ENCODE measurements at places on chromosomes 7 and 10.

DNA sequence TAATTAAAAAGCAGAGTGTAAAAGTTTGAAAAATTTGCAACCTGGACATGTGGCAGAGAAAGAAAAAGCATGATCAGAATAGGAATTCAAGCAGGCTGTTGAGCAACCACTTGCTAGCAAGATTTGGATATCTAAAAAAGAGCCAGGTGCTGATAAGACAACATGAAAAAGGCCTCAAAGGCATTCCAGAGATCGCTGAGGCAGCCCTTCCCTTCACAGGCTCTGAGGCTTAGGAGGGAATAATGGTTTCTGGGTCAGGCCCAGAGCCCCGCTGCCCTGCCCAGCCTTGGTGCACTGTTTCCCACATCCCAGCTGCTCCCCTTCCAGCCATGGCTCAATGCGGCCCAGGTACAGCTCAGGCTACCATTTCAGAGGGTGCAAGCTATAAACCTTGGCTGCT lies 64.1 kb upstream of the EEPD1 start:
- DNase-seq = no peak

DNA sequence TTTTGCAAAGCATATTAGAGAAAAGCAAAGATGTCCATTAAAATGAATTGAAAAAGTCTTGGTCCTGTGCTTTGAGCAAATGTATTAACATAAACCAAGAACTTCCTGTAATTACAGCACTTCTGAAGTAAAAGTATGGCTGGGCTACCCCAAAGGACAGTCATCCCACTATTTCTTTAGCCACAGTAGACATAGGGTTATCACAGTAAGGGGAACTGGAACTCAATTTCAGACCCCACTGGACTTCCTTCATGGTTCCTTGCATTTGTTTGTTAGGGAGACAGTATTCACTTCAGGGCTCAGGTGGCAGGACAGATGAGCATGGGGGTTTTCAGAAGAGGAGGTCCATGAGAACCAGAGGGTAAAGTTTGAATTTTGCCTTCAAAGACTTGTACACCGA lies 203.1 kb upstream of the PDE1C start:
- no peak for DNase-seq

DNA sequence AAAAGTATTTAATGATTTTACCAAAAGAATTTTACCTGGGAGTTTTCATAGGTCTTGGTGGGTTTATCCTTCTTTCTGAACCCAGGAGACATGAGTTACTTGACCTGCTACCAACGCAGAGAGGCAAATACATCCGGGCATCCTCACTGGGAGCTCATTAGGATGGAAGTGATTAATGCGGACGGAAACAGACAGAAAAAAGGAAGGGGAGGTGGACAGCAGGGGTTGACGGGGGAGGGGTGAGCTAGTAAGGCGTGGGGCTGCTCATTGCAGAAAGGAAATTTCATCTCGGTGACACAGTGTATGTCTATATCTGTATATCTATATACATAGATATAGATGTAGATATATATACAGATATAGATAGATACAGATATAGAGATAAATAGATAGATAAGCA lies 408.2 kb upstream of the ADARB2 start:
- DNase-seq = no peak

GRCh38 chr7:41097501-41097900 lies 605.4 kb downstream of the INHBA start:
- no peak for DNase-seq

- no peak for DNase-seq
Observed at GRCh38 chr10:75932921-75933320, 501.5 kb downstream of the LRMDA start.

GRCh38 chr10:90378524-90379076 lies 479.2 kb downstream of the HTR7 start:
- DNase-seq = no peak

- peak; percentile 29 for DNase-seq
Observed at GRCh38 chr7:106679153-106679931, 18.4 kb upstream of the CCDC71L start.

GRCh38 chr7:119256446-119257131 lies 1016.4 kb upstream of the KCND2 start:
- DNase-seq = no peak

DNA sequence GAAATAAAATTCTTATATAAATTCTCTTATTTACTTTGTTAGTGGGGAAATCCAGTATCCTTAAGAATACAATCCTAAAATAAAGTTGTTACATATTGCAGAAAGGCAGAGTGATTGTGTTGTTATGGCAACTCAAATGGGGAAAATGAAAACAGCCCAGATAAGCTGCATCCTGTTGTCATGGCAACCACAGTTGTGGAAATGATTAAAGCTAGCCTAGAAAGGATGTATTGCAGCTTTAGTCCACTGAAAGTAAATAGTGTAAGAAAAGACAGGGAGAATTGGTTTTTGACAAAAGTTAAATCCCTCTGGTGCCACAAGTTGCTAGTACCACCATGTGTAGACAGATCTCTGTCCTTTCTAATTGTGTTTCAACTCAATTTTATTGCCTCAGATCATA lies 43.2 kb downstream of the BTRC start:
- peak; percentile 8 for DNase-seq

- DNase-seq = no peak
Observed at GRCh38 chr7:37663693-37664092, 19.9 kb upstream of the GPR141 start.

DNA sequence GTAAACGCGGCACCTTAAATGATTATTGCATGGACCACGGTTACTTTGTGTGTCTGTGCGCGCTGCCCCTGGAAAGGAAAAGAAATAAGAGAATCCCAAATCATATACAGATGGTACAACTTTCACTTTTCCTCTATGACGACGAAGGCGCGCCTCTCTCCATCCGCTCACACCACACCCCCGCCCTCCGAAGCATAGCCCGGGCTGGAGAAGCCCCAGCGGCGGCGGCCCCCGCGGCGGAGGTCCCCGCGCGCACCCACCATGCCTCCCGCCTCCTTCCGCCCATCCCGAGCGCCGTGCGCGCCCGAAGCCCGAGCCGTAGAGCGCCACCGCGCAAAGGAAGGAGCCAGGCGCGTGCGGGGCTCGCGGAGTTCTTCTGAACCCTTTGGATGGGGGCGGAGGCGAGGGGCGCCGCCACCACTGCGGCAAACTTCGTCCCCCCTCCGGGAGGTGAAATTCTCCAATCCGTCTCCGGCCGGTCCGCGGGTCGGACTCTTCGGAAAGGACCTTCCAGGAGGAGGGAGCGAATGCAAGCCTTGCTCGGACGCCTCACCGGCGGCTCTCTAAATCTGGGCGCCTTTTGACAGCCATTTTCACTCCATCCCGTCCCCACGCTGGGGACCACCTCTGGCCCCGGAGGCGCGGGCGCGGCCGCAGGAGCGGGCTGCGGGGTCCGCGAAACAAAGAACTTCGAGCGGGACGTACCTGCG lies 588 bp downstream of the GLI3 start:
- DNase-seq = peak; percentile 68

DNA sequence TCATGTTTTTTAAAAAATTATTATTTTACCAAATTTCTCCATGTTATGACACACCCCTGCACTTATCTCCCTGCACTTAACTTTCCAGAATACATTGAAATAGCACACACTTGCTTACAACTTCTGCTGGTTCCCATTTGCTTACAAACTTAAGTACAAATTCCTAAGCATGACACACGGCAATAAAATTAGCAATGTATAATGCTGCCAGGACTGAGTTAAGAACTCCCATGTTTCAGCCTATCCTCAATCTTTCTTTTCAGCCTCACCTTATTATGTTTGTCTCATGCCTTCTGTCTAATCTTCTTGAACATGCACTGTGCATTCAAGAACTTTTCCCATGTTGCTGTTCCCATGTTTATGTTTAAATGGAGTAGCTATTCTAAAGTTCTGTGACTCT lies 40.8 kb downstream of the PRPS1L1 start:
- no peak for DNase-seq

DNA sequence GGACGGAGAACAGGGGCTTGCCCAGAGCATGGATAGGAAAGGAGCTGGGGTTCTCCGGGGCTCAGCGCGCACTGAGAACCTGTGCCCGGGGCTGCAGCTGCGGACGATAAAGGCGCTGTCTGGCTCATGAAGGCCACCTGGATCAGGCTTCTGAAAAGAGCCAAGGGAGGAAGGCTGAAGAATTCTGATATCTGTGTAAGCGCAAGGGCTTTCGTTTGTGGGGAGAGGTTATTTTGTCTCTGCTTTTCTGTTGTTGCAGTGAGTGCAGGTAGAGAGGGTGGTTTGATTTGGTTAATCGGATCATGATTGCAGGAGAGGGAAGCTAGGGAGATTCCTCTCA lies 250.5 kb downstream of the NSUN6 start:
- DNase-seq = no peak

GRCh38 chr7:36736090-36736898 lies 12.0 kb upstream of the AOAH start:
- DNase-seq = no peak

DNA sequence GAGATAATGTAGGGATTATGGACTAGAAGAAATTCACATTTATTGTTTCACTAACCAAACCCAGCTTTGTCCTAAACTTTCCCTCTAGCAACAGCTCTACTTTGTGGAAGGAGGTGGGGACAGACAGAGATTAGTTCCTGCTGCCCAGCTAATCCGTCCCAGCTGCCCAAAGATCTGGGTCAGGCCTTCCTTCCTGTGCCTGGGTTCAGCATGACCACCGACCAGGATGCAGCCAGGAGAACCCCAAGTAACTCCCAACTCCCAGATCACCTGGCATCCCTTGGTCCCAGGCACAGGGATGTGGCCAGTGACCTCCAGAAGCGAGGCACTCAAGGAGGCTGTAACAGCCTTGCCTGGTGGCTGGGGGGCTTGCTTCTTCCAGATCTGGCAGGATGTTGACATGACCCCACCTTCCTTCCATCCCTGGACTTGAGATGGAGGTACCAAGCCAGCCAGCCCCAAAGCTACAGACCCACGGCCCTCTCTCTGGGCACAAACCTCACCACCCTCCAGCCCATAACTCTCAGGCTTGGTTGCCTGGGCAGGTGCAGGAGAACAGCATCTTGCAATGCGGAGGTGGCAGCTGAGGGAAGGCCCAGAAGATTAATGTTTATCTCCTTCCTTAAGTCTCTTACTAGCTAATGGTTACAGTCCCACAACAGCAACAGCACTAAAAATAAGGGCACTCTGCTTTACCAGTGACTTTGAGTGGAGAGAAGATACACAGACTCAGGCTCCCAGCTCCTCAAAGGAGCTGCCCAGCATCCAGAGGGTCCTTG lies 11.1 kb downstream of the CAMK2G start:
- no peak for DNase-seq

DNA sequence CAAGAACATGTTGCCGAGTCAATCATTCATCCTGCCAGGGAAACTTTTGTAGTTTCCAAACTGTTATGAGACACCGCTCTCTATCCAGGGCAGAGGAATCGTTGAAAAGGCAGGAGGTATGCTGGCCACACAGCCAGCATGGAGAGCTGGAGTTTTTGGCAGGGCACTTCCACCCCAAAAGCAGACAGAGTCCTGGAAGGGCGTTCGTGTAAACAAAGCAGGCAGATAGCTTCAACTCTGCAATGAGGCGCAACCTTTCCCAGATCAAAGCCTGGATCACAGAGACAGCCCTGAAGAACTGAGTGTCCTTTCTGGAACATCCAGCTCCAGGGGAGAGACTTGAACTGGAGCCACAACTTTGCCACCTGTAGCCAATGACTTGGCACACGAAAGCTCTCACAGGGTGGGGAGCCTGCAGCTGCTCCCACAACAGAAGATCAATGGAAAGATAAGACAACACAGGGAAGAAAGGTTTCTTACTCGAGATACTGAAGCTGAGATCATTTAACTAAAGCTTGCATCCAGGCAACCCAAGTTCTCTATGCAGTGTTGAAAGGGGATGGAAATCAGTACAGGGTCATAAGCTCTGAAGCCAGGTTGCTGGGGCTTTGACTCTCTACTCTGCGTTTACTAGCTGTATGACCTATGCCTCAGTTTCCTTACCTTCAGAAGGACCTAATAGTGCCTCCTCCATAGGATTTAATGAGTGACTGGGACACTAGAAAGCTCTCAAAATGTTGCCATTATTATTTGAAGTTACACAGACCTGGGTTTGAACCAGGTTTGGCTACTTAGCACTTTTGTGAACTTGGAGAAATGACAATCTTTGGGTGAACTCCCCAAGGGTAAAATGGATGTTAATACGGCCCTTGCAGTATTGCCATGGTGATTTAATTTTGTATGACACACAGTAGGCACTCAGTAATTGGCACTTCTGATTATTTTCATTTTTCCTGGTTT lies 434.8 kb upstream of the NPVF start:
- no peak for DNase-seq

DNA sequence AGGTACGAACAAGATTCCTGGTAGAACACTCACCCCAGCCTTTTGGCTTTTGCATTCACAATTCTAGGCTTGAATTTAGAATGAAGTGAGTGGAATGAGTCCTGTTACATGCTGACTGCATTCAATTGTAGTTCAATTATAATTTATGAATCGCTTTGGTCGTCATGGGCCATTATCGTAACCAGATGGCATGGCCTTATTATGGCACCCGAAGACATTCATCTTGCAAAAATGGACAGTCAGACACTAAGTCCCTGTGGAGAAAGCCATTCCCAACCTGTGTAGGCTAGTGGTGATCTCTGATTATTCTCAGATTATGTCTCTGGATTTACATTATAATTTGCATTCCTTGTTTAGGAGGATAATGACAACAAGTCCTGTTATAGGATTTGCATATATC lies 292.4 kb upstream of the NPSR1 start:
- no peak for DNase-seq

- no peak for DNase-seq
Observed at GRCh38 chr10:52128056-52128683, 185.9 kb upstream of the DKK1 start.

DNA sequence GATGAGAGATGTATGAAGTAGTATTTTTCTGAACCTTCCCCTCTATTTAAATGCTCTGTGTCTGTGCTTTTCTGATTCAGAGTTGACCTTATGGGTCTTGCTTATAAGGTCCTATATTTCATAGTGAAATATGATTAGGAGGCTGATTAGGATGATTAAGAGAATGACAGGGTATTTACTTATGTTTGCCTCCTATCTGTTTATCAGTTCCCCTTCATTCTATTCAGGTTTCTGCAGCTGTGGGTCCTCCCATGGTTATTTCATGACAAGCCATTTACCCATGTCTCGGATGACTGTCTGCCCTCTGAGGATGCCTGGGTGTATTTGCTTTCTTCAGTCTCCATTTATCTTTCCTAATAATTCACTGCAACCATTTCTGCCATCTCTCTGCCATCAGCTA lies 16.9 kb downstream of the RPA3 start:
- DNase-seq = no peak
